Eye (tissue), 1 donor: ENCODE measurements at places on chromosomes 3 and 15.
A peak's percentile ranks its signal among the peaks of the same experiment; 100 is the strongest.

- peak; percentile 76 for DNase-seq
Measured at GRCh38 chr3:64238971-64239667, 13.9 kb upstream of the PRICKLE2 start.

DNA sequence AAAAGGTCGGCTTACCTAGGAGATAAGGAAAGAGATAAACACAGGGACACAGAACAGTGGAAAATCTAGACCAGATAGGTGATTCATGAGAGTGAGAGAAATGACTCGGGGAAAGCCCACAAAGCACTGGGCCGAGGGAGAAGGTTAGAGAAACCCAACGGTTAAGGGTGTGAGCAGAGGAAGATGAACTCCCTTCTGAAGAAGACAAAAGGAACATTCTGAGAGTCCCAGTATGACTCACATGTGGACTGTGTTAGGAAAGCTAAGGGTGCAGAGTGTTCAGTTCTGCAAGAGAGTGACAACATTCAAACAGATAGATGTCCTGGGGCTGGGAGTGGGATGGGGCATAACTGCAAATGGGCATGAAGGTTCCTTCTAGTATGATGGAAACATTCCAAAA is 83.0 kb downstream of the CNTN3 start:
- no peak for DNase-seq

DNA sequence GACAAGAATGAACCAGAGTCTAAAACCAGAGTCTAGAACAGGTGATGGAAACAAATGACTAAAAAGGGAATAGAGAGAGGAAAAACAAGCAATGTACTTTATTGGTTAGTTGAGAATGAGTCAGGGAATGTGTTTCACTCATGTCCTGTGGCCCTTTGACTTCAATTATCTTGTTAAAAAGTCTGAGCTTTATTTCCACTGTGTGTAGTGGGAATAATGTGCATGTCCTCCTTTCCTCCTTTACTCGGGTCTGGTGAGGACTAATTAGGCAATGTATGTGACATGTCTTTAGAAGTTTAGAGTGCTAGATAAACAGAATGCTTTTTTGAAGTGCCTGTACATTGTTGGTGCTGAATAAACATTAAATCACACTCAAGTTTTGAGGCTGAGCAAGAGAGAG is 21.3 kb downstream of the LSAMP start:
- DNase-seq: peak; percentile 62

- no peak for DNase-seq
Measured at GRCh38 chr3:188468662-188469061, 314.7 kb downstream of the LPP start.

DNA sequence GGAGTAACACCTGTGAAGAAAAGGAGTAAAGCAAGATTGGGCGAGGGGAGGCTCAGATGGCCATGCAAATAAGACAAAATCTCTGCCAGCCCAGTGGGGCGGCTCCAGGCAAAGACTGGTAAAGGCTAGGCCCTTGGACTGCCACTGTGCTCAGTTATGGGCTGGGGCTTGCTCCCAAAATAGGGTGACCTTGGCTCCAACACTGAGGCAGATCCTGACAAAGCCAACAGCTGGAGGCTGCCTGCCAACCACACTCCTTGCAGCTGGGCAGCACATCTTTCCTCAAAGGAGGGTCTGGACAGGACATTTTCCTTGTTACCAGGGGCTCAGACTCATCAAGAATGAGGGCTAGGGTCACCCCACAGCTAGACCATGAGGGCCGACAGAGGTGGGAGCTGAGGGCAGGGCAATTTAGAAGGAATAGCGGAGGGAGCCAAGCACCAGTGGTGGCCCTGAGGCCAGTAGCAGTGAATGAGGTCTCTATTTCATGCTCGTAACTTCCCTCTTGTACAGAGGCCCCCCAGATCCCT is 86.1 kb downstream of the CHRD start:
- no peak for DNase-seq

GRCh38 chr15:62444104-62445022 is 279.3 kb upstream of the C2CD4B start:
- no peak for DNase-seq

DNA sequence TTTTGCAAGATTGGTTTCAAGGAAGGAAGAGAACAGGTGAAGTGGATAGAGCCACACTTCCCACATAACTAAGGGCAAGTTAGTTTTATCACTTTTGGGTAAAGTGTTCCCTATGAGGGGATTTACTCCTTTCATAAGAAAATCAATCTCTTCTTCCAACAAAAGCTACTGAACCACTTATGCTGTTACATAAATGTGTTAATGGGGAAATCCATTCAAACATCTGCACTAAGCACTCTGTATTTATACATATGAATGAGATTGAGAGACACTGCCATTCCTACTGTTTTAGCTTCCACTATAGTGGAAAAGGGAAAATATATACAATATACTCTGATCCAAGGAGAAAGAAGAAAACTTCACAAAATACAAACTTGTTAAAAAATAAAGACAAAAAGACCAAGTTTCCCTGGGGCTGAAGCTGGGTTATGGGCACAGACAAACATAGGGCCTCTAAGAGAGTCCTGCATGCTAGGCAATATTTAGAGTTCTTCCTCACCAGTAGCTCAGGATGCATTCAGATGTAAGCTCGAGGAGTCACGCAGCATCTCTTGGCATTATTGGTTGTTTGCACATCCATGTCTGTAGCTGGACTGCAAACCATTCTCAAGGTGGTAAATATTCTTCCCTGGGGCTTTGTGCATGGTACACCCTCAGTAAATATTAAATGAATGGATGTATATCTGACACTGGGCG is 454.2 kb downstream of the FGF12 start:
- DNase-seq: no peak

GRCh38 chr15:69316291-69316690 is 17.6 kb downstream of the PAQR5 start:
- DNase-seq: no peak

GRCh38 chr15:95252404-95252803 is 1021.0 kb downstream of the MCTP2 start:
- DNase-seq: no peak

GRCh38 chr3:42057561-42058211 is 33.5 kb upstream of the TRAK1 start:
- no peak for DNase-seq

GRCh38 chr3:29465836-29466235 is 185.0 kb downstream of the RBMS3 start:
- no peak for DNase-seq

GRCh38 chr15:58440922-58441321 is 9.1 kb downstream of the LIPC start:
- no peak for DNase-seq

DNA sequence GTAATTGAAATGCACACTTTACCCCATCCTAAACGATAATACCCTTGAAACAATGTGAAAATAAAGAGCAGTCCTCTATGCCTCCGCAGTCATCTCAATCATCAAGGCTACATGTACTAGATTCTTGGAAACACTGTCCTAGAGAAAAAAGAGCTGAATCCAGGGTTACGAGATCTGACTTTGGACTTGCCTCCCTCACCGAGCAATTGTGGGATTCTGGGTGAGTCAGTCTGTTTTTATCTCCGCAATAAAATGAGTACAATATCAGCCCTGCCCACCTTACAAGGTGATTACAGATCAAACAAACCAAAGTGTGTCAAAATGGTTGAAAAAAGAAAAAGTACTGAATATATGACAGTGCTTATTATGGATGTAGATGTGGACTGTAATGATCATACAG is 152.3 kb upstream of the SNTN start:
- DNase-seq: no peak

- DNase-seq: no peak
Measured at GRCh38 chr3:23916152-23916885, 471 bp downstream of the NKIRAS1 start.

DNA sequence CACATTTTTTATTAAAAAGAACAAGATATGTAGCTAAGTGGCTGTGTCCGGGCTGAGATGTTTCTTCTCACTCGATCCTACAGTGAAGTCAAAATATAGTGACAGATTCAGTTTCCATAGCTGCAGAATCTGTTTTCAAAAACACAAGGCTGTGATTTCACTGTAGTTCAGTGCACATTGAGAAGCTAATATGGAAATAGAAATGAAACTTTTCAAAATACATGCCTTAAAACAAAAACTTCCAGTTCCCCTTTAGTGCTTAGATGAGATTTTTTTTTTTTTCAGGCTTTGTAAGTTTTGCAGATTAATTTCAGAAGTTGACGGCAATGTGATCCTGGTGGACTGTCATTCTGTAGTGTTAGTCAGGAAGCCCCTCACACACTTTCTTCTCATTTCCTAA is 23.8 kb upstream of the TRAK1 start:
- peak; percentile 86 for DNase-seq

- no peak for DNase-seq
Measured at GRCh38 chr15:41882689-41883483, 11.0 kb downstream of the SPTBN5 start.

DNA sequence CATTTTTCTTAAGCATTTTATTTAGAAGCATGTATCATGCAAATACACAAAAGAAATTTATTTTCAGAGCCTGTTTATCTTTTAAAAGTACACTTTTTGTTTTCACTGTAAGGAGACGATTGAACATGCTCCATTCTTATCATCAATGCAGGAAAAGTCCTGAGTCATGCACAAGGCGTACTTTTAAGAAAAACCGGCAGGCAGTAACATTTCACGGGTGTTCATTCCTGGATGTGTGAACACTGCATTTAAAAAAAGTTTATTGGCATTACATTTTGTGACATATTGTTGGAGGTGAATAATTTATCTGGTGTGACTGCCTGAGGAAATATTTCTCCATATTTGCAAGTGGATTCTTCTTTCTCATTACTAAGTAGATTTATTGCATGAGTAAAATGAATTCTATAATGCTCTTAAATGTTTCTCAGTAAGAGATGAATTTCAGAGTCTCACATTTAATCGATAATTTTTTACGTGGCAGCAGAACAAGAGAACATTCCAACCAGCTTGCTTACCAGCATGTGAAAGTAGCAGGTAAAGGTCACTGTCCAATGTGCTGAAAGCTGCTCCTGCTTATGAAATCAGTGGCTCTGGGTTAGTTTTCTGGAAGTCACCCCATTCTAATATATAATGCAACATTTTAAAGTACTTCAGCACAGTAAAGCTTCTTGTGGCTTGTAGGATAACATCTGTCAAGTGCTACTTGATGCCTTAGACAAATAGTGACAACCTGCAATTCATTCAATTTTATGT is 87.0 kb downstream of the SV2B start:
- peak; percentile 60 for DNase-seq

- DNase-seq: peak; percentile 42
Measured at GRCh38 chr3:123620343-123620742, 35.5 kb upstream of the HACD2 start.

DNA sequence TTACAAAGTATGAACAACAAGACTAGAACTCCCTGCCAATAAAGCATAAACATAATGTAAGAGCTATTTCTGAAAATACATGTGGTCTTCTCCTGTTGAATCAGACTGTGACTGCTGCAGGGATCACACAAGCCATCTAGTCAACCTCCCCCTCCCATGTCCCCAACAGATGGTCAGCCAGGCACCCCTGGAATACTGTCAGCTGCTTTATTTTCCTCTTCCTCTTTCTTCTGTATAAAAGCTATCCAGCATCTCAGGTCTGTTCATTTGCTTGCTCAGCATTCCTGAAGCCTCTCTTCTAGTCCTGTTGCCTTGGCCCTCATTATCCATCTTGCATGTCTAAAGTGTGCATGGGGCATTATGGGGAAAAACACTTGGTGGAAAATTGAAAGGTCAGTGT is 6.5 kb upstream of the MINDY4B start:
- peak; percentile 19 for DNase-seq

DNA sequence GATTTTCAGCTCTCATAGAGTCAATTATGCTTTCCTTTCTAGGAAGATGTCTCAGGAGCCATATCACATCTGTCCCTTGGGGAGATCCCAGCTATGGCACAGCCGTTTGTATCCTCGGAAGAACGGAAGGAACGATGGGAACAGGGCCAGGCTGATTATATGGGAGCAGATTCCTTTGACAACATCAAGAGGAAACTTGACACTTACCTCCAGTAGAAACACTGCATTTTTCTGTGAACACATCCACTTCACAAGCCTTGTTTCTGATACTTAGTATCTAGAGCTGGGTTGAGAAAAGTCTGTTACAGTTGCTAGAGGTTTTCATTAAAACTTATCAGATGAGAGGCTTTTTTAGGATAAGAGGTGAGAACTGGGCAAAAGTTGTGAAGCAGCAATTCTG is 35.4 kb downstream of the GYG1 start:
- no peak for DNase-seq

- DNase-seq: peak; percentile 49
Measured at GRCh38 chr15:31295658-31296057, 31.0 kb upstream of the KLF13 start.

GRCh38 chr3:29255854-29256696 is 24.8 kb upstream of the RBMS3 start:
- no peak for DNase-seq

GRCh38 chr3:117281371-117281770 is 571.8 kb downstream of the TUSC7 start:
- DNase-seq: no peak

- peak; percentile 58 for DNase-seq
Measured at GRCh38 chr15:36356978-36357601, 222.3 kb upstream of the CDIN1 start.

DNA sequence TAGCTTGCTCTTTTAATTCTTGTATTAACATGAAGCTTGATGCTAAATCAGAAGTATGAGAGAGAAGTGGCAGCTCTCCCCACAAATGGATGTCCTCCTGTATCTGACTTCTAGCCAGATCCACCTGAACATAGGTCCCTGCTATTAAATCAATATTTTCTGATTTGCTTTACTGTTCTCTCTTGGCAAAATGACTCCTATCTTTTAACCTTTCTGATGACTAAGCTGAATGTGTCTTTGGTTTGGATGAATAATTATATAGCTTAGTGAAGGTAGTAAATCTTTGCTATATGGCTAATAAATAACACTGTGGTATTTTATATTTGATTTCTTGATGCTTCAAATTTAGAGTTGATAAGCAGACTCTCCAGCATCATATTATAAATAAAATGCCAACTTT is 28.3 kb upstream of the ARL14 start:
- DNase-seq: no peak

DNA sequence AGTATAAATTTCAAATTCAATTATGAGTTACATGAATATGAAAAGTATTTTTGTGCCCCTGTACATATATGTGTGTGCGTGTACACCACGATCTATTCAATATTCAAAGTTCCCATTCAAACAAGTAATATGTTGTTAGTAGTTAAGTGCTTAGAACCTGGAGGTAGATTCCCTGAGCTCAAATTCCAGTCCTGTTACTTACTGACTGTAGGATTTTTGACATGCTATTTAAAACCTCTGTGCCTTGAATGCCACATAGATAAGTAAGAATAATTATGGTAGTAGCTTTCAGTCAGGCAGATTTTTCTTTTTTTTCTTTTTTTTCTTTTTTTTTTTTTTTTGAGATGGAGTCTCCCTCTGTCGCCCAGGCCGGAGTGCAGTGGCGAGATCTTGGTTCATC is 53.3 kb upstream of the CMSS1 start:
- DNase-seq: no peak

- DNase-seq: no peak
Measured at GRCh38 chr3:36482256-36482655, 102.0 kb downstream of the STAC start.
